ENCODE measurements at places on chromosomes 5 and 9.

DNA sequence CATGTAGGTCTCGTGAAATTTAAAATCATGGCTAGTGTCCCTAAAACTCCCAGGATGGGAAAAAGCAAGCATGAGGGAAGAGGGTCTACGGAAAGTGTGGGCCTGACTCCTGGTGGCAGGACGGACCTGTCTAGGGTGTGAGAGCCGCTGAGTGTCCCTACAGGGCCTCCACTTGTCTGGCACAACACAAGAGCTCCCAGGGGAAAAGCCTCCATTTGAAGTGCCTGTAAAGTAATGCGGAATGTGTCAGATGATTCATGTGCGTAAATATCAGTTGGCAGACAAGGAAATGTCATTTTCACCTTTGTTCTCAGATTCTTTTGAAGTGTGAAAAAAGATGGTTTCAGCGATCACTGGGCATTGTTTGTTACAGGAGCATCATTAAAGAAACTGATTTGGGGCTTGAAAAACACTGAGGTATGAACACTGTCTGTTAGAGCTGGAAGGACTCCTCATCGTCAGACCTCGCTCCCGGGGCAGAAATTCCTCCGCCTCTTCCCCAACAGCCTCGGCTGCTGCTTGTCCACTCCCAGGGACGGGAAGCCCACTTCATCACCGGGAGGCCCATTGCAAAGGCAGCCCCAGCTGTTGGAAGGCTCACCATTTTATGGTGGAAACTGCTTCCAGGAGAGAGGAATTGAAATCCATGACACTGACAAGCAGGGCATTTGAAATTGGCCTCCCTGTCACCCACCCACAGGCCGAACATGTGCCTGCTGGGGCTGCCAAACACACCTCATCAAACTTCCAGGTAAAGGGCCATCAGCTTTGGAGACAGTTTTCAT is 240.8 kb downstream of the FSTL4 start:
- no peak for DNase-seq

DNA sequence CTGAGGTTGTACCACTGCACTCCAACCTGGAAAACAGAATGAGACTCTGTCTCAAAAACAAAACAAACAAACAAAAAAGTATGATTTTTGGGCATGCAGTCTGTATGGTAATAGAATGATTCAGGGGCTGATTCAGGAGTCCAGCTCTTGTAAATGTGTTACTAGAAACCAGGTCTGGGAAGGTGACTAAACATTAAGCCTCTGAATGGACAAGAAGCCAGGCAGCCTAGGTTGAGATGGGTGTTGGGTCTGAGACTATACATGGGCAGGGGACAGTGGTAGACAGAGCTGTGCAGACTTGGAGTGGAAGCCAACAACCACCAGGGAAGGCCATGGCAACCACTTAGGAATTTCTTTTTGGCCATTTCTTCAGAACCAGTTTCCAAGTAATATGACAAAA is 64.9 kb upstream of the TLE1 start:
- no peak for DNase-seq

DNA sequence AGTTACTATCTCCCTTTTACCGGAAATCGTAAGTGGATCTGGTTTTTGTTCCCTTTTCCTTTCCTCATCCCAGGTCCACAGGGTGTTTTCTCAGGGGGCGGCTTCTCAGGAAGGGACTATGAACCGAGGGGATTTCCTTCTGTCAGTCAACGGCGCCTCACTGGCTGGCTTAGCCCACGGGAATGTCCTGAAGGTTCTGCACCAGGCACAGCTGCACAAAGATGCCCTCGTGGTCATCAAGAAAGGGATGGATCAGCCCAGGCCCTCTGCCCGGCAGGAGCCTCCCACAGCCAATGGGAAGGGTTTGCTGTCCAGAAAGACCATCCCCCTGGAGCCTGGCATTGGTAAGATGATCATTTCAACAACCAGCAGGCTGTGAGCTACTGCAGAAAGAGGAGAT is 75.8 kb downstream of the GOLPH3 start:
- DNase-seq = no peak

- DNase-seq = no peak
These were observed 45.9 kb upstream of the CEMIP2 start for GRCh38 chr9:71814226-71814625.

DNA sequence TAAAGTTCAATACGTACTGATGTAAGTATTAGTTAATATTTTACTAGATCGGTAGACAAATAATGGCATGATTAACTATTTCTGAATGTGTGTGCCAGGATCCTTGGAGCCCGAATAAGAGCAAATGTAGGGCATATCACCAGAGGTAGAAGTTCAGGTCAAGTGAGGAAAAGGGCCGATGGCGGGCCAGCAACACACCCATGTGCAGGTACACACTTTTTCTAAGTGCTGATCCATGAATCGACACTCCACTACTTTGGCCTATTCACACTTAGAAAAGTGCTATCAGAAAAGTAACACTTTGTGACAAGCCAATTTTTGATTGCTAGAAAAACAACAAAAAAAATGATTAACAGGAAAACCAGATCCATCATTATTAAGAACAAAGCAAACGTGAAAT is 150.3 kb downstream of the AUH start:
- DNase-seq = no peak
